Activated naive CD4-positive, alpha-beta T cell (primary cell): ENCODE measurements at places on chromosomes 7 and 10.

DNA sequence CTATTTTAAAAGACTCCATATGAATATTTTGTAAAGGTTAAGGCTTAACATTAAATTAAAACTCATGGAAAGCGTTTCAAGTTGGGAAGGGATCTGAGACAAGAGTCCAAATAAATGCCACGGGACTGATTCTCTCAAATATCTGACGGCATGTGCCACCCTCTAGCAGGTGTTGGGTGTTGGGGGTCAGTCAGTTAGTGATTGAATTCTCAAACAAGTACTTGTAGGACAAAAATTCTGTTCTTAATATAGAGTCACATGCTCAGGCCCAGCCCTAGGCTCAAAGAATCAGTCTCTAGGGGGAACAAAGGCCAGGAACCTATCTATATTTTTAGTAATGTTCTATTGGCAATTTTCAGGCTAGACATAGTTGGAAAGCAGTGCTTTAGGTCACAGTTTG is 39.1 kb downstream of the SGCE start:
- DNase-seq: no peak

DNA sequence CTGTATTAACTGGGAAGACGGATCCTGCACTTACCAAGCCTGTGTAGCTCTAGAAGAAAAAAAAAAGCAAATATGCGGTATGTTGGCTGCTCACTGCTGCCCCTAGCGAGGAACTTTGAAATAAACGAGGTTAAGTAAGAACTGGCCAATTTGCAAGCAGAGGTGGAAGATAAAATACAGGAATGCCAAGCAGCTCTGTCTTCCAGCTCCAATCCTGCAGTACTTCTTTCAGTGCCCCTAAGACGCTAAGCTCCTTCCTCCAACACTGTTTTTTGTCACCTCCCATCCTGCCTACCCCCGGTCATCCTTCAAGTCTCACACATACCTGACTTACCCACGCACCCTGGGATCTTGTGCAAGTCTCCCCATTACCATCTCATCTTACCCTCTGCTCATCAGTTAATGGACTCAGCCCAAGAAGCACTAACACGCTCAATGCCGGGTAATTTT is 809 bp downstream of the C10orf143 start:
- peak; percentile 31 for DNase-seq

- no peak for DNase-seq
Measured at GRCh38 chr7:129494041-129494440, 8.3 kb upstream of the SMKR1 start.

DNA sequence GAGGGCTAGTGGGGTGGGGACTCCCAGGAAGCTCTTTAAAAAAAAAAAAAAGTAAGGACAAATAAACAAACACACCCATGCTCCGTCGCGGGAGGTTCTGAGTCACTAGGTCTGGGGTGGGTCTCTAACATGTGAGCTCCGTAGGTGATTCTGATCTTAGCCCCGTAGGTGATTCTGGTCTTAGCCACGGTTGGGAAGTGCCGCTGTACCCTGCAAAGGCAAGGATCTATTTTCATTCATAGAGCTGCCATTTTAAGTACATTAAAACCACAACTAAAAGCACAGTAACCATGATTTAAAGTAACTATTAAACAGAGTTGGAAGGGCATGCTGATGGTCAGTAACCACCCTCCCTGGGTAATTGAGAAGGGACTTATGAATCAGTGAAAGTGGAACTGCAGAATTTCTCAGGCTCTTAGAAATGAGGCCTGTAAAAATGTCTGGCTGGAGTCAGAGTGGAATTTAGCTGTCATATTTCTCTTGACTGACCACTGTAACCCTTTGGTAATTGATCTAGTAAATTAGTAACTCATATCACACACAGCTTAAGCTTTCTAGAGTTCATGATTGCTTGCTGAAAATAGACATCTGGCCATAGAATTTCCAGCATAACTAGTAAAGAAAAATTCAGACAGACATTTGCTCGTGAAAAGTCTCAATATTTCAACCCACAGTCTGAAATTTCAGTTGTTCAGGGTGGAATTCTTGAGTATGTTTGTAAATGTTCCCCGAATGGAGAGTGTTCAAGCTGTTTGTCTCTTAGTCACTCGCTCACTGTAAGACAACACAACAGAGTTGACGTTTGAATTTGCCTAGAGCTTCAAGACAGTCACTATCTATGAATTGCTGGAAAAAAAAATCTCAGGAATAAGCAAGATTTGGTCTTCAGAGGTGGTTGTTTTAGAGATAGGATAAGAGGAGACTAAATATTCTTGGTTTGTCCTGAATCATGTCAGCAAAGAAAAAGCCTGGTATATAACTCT is 34.2 kb upstream of the TCF7L2 start:
- no peak for DNase-seq

DNA sequence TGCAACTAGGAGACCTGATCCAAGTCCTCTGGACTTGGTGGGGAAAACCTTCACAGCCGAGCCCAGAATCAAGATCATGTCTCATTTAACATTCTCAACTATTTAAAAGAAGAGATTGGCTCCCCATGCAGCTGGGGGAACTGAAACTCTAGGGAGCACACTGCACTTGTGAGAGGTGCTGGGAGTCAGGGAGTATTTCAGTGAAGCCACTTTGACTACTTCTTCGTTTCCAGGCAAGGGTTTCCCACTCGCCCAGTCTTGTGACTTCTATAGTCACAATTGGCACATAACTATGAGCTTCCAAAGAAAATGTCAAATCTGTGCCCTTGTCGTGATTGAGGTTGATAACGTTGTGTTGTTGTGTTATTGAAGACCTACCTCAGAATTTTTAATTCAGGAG is 62.9 kb downstream of the AKR1B1 start:
- no peak for DNase-seq

GRCh38 chr10:69047111-69047832 is 40.6 kb upstream of the SRGN start:
- DNase-seq: no peak

DNA sequence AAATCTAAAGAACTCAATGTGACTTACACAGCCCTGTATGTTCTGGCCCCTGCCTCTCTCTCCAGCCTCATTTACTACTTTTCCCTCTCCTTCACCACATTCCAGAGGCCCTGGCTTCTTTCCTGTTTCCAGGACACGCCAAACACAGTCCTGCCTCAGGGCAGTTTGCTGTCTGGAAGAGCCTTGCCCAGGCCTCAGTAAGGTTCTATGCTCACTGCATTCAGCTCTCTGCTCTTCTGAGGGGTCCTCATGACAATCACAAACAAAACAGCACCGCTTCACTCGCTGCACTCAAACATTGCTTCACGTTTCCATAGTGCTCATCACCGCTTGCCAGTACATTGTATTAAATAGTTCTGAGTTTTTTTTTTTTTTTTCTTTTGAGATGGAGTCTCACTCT is 35.1 kb upstream of the GARS1 start:
- DNase-seq: no peak

DNA sequence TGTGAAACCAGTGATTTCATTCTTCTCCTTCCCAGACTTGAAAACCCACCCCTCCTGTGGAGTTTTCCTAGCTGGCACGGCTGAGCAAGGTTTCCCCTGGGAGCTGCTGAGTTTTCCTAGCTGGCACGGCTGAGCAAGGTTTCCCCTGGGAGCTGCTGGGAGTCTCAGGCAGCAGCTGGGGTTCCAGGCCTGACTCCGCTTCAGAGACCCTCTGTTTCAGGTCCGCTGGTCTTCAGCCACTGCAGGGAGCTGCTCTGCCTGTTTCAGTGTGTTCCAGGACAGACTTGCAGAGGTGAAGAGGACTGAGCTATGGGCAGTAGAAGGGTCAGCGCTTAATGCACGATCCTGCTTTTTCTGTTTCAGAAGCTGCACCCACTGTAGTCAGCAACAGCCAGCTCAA is 104.9 kb downstream of the XRCC2 start:
- no peak for DNase-seq

GRCh38 chr7:107505997-107506673 is 36.3 kb downstream of the GPR22 start:
- DNase-seq: no peak

- no peak for DNase-seq
Measured at GRCh38 chr10:78696791-78697395, 371.9 kb upstream of the ZMIZ1 start.

DNA sequence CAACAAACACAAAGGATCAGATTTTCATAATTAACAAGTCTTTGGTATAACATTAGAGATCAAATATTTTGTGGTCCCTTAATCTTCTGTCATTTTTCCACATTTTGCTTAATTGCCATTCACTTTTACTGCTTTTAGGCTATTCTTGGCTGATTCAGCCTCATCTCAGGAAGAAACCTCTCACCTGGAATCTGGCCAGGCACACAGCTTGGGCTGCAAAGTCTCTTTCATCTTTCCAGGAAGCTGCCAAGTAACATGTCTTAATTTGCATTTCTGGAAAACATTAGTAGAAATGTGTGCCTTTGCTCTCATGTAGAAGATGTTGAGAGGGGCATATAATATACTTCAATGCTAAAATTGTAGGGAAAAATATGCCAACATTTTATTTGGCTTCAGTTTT is 174.2 kb upstream of the STEAP4 start:
- DNase-seq: no peak

DNA sequence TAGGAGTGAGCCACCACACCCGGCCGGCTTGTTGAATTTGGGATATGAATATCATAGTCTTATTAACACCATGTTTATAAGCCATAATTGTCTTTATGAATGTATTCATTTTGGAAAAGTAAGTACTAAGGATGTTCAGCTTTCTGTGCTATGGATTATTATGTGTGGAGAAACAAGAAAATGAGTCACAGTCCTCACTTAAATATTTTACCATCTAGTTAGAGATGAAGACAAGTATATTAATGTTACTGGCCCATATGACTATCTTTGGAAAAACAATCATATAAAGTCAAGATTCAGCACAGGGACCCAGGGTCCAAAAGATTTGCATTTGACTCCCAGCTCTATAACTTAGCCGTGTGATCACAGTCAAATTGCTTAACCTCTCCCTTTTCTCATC is 9.8 kb upstream of the TOMM7 start:
- no peak for DNase-seq

GRCh38 chr7:138008588-138009349 is 6.9 kb upstream of the CREB3L2 start:
- DNase-seq: no peak

DNA sequence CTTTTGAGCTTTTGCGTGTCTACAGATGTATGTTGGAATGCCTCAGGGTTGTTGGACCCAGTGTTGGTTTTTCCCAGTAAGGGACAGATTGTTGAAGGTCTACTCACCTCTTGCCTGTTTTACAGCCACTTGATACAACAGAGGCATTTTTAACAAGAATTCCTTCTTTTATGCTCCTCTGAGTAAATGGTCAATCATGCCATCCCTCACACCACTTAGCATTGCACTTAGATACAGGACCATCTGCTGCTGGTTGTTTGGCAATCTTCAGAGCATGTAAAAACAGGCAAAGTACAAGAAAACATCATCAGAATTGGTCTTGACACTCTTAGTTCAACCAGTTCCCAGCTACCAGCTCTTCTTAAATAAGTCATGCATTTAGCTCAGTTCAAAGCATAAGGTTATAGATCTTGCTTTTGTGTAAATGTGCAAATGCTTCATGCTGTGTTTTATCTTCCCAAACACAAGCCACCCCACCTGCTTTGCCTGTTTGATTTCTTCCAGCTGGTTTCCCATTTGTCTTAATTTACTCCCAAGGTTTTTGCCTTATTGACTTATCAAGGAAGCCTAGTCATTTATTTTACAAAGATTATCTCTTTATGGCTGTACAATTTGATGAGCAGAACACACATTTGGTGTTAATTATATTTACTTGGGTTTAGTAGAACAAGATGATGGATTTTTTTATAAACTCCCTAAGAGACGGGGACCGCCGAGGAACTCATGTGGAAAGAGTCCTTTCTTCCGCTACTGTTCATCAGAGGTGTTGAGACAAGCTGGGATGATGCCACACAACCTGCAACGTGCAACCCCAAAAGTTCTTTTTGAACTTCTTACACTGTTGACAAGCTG is 136.6 kb downstream of the AHR start:
- DNase-seq: no peak

DNA sequence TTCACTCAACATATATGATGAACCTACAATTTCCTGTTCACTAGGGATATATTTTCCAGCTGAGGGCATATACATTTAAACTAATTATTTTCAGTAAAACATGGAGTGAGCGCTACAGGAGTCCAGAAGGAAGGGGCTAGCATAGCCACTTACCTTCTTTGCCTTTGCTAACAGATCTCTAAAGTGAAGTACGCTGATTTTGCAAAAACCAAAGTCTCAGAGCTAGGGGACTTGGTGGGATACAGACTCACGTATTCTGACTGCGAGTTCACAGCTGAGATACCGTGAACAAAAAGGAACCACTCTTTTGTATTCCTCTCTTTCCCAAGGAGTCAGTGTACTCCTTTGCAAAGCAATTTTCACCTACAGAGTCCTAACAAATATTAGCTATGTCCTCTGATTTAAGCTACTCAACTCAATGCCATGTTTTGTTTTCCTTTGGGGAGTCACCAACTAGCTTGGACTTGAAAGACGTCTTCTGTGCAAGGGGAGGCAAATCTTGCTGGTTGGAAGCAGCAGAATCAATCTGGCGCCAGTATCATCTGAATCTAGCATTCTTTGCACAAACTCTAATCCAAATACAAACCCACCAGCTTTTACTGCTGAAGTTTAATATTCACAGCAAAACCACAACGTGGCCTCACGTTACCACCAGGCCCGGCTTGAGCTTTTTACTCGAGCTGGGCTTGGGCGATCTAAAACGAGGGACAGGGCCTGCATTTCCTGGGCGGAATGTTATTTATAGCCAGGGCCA is 657 bp downstream of the CDNF start:
- DNase-seq: no peak

GRCh38 chr10:98533241-98533640 is 86.5 kb upstream of the HPS1 start:
- no peak for DNase-seq
